ENCODE measurements at places on chromosomes 7 and 10.

GRCh38 chr7:140294454-140294853 lies 103.9 kb downstream of the SLC37A3 start:
- DNase-seq = no peak

DNA sequence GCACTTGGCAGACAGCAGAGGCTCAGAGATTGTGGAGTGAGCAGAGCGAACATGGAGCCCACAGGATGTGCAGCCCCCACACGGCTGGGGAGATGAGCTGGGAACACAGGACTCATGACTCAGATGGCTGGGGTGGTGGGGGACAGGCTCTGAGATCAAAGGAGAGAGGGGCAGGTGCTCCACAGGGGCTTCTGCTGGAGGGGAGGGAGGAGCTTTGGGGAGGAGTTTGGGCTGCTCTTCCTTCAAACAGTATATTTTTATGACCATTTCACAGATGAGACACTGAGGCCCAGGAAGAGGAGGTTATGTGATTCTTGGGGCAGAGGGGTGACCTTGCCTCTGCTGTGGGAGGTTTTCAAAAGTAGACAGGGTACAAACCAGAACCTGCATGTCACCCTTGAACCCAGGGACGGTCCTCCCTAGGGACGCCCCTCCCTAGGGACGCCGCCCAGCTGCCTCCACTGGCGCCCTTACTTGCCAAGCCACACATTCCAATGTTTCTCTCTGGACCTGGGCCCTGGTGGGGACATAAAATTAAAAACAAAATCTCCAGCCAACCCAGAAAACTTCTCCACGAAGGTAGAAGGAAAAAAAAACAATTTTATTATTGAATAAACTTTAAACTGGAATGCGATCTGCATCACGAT lies 981 bp upstream of the CRYGN start:
- no peak for DNase-seq

- DNase-seq = no peak
Measured at GRCh38 chr10:94065787-94066186, 72.1 kb downstream of the PLCE1 start.

DNA sequence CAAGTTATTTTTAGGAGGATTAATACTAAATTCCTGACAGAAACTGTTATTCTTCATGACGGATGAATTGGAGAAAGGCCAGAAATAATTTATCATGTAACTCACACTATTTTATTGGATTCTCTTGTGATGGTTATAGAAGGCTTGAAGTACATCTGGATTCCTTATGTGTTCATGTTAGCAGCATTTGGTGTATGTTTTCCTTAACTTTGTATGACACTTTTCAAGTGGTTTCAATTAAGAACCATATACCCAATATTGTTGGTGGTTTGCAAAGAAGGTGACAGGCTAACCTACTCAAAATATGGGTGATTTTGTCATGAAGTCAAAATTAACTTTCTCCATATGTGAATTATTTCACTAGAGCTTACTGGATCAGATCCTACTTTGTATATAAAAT lies 532.2 kb upstream of the CNTNAP2 start:
- DNase-seq = no peak

DNA sequence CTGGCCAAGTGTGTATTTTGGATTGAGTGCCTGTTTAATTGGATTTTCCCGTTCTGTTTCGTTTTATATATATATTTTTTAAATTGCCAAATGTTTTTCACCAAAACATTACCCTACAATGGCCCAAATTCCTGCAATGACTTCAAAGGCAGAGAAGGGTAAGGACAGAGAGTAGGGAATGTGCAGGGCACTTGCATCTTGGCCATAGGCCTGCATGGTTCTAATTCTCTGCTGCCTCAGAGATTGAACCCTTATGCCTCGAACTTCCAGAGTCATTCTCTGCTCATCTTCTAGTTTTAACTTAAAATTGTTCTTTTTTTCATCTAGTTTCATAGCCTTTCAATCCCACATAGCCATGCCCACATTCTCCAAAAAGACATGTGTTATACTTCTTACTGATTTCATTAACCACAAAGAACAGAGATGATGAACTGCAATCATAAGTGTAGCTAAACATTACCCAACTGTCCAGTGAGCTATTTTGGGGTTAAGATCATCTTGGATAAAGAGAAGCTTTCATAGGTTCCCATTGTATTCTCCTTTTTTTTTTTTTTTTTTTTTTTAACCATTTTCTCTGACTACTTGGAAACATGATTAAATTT lies 177.6 kb downstream of the PLXDC2 start:
- no peak for DNase-seq

GRCh38 chr7:26375726-26376174 lies 84.1 kb downstream of the SNX10 start:
- peak; percentile 55 for DNase-seq

- DNase-seq = no peak
Measured at GRCh38 chr7:22210355-22210754, 146.6 kb downstream of the RAPGEF5 start.

- DNase-seq = no peak
Measured at GRCh38 chr10:76255241-76255640, 823.8 kb downstream of the LRMDA start.

GRCh38 chr10:60753817-60754216 lies 24.5 kb upstream of the CDK1 start:
- no peak for DNase-seq

GRCh38 chr10:69828144-69828870 lies 26.6 kb downstream of the COL13A1 start:
- no peak for DNase-seq

GRCh38 chr10:22723343-22723779 lies 9.0 kb upstream of the PIP4K2A start:
- peak; percentile 18 for DNase-seq

GRCh38 chr7:75984130-75985008 lies 10.0 kb downstream of the TMEM120A start:
- DNase-seq = no peak

GRCh38 chr7:15845868-15846267 lies 159.4 kb upstream of the MEOX2 start:
- DNase-seq = no peak

GRCh38 chr10:34024693-34025425 lies 690.4 kb upstream of the NRP1 start:
- no peak for DNase-seq

DNA sequence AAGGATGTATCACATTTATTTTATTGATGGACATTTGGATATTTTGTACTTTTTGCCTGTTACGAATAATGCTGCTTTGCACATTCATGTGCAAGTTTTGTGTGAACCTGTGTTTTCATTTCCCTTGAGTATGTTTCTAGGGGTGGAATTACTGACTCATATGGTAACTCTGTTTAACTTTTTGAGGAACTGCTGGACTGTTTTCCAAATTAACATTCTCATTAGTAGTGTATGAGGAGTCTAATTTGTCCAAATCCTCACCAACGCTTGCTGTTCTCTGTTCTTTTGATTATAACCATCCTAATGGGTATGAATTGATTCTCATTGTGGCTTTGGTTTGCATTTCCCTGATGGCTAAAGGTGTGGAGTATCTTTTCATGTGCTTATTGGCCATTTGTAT lies 3.2 kb downstream of the WDR11 start:
- DNase-seq = no peak

GRCh38 chr10:68166871-68167585 lies 57.7 kb downstream of the MYPN start:
- DNase-seq = no peak

GRCh38 chr10:92574548-92575261 lies 812 bp upstream of the IDE start:
- peak; percentile 29 for DNase-seq

- DNase-seq = no peak
Measured at GRCh38 chr10:60286559-60286958, 103.1 kb downstream of the ANK3 start.

GRCh38 chr7:5423976-5424748 lies 528 bp upstream of the TNRC18 start:
- peak; percentile 99 for DNase-seq

GRCh38 chr7:139914306-139915267 lies 85.5 kb downstream of the TBXAS1 start:
- no peak for DNase-seq

- no peak for DNase-seq
Measured at GRCh38 chr7:11195502-11195901, 221.8 kb downstream of the PHF14 start.

DNA sequence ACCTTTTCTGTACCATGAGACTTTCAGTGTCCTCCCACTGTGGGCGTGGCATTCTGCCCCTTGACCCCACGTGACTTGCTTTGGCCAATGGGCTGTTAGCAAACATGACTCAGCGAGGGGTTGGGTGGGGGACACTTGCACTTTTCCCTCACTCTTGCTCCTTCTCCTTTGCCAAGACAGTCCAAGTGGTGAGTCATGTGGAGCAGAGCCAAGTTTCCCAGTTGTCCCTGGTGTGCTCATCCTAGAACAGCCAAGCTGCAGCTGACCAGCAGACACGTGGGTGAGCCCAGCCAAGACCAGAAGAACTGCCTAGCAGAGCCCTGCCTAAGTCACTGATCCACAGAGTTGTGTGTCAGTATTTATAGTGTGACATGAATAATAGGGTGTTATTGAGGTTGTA lies 82.8 kb upstream of the CPXM2 start:
- DNase-seq = no peak

GRCh38 chr7:4817178-4817901 lies 41.9 kb downstream of the AP5Z1 start:
- DNase-seq = no peak

DNA sequence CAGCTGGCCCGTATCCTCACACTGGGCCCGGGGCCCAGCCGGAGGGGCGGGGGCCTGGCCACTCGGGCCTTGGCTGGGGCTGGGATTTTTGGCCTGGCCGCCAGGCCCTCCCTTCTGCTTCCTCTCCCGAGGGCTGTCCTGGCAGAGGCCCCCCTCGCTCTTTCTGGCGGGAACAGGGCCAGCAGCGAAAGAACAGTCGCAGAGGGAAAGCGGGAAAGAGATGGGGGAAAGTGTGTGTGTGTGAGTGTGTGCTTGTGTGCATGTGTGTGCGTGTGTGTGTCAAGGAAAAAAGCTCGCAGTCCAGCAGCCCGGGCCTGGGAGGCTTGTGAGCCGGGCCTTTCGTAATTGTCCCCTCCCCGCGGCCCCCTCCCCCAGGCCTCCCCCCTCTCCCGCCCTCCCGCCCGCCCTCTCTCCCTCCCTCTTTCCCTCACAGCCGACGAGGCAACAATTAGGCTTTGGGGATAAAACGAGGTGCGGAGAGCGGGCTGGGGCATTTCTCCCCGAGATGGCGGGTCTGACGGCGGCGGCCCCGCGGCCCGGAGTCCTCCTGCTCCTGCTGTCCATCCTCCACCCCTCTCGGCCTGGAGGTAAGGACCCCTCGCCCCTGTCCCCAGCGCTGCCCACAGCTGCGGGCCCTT lies at the start of gene ELN:
Gene ELN (plus strand): TSS at position 491 of the 638 bp plus-strand sequence. CDS start 15 bp downstream, at position 506.
- DNase-seq = no peak

GRCh38 chr7:102220960-102221800 lies 65.5 kb upstream of the SH2B2 start:
- DNase-seq = no peak

DNA sequence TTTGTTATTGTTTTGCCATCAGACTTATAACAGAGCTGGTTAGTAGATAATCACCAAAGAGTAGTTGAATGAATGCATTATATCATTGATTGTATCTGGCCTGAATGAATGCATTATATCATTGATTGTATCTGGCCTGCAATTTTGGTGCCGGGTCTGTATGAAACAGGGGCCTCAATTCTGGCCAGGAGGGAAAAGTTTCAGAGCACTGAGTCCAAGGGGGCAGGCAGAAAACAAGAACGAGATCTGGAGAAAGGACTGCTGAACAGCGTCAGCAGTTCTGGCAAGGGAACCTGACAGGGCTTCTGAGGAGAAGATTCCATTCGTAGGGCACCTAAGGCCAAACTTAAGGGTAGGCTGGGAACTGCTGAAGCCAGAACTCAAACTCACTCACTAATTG lies 128.0 kb downstream of the SEMA3C start:
- no peak for DNase-seq

GRCh38 chr7:121604627-121605316 lies 208.7 kb upstream of the FAM3C start:
- no peak for DNase-seq

DNA sequence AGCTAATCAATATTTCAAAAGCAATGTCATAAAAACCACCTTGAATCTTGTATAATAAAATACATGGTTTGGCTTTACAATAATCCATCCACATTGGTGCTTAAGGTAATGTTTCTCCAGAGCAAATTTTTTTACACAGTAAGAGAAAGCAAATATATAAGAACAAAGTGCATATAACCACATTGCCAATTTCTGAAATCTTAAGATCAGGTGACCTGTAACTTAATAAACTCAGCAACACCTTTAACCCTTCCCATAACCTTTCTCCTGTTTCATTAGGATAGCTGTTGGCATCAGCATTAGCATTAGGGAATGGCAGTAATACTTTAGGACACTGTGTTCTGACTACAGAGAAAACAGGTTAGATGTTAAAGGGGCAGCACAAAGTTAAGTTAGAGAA lies 155.9 kb upstream of the SEMA3D start:
- no peak for DNase-seq

GRCh38 chr10:34121125-34121753 lies 693.9 kb downstream of the PARD3 start:
- no peak for DNase-seq

DNA sequence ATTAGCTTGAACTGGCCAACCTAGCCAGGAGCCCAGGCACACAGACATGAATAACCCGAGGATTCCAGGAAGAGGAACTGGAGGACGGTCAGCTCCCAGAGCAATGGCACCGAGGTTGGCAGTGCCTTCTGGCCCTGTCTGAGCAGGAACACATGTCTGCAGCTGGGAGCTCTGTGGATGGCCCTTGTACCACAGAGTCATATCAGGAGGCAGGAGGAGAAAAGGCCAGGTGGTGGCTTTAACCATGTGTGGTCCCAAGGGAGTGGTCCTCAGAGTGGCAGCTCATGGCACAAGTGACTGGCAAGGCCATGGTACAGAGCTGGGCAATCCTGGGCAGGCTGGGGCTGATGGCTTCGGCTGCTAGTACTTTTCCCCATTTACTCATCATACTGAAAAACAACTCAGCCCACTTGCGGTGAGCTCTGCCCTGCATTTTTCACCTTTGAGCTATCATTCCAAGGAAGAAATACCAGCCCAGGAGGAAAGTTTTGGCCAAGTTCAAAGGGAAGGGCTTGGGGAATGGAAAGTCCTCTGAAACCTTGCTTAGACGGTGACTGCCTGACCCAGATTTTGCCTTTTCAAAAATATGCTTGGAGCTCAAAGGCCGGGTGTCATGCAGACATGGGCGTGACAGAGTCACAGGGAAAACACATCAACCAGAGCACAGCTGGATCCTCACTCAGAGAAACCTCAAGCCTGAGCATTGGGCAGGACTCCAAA lies 25.7 kb upstream of the LOXL4 start:
- no peak for DNase-seq

DNA sequence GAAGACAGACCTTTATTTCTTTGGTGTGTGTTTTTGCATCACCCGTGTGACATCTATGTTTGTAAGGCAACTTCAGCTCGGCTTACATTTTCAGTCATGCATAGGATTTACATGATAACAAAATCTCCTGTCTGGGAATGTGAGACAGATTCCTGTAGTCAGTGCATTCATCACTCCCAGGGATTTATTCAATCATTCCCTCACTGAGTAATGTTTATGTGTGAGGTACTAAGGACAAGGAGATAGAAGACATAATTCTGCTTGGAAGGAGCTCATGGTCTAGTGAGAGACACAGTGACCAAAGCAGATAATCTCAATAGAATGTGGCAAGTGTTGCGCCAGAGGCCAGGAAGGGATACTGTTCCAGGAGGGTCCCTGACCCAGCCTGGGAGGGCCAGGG lies 35.2 kb upstream of the BMPER start:
- no peak for DNase-seq
